Esophagus mucosa (tissue), 1 donor: ENCODE measurements at places on chromosomes 2 and 18. TPM values are rescaled to one million over a fixed set of nuclear protein-coding genes. Genes with fewer than 3 reads are reported as not detected.

ZSCAN30 gene
- 5.9 TPM for total RNA-seq

POTEI gene
- total RNA-seq, result not detected

ODC1 gene
- total RNA-seq, result 21.6 TPM

ADCYAP1 gene
- total RNA-seq, result 0.12 TPM

CHRNG gene
- not detected for total RNA-seq

SLC4A3 gene
- 3.0 TPM for total RNA-seq

ICA1L gene
- 1.5 TPM for total RNA-seq

CFAP221 gene
- total RNA-seq, result not detected
